ENCODE measurements at places on chromosomes 5 and 9. TPM values are rescaled to one million over a fixed set of nuclear protein-coding genes. Genes with fewer than 3 reads are reported as not detected.

Gene ABCA1
- 73.2 TPM for total RNA-seq

Gene FCN2
- not detected for total RNA-seq

Gene SLC36A2
- total RNA-seq, result not detected

Gene AMACR
- 10.1 TPM for total RNA-seq

Gene LRRC19
- not detected for total RNA-seq

Gene PCDHGA10
- 1.2 TPM for total RNA-seq

Gene SAXO1
- under 0.01 TPM for total RNA-seq

Gene SNX24
- 22.6 TPM for total RNA-seq

Gene HAND1
- not detected for total RNA-seq

Gene LCN12
- not detected for total RNA-seq

Gene PDE6A
- not detected for total RNA-seq

Gene TCERG1
- total RNA-seq, result 28.4 TPM

Gene IL5
- total RNA-seq, result not detected

Gene WDR38
- not detected for total RNA-seq

Gene ORM1
- not detected for total RNA-seq

Gene C5orf58
- not detected for total RNA-seq

Gene RANBP3L
- total RNA-seq, result not detected

Gene PCDHB3
- 0.19 TPM for total RNA-seq

Gene KIF12
- 0.38 TPM for total RNA-seq

Gene PCDHGB4
- 9.6 TPM for total RNA-seq

Gene FBXO38
- total RNA-seq, result 65.1 TPM

Gene SERF1A
- 7.0 TPM for total RNA-seq

Gene CNTNAP3
- 2.9 TPM for total RNA-seq

Gene NPR3
- 102 TPM for total RNA-seq

Gene TMC1
- total RNA-seq, result under 0.01 TPM

Gene OR1Q1
- not detected for total RNA-seq

Gene LEAP2
- total RNA-seq, result under 0.01 TPM

Gene GDA
- not detected for total RNA-seq

Gene OBP2B
- total RNA-seq, result not detected

Gene BHMT
- under 0.01 TPM for total RNA-seq

Gene GABRA6
- total RNA-seq, result not detected

Gene GABRA1
- total RNA-seq, result not detected

Gene PARP8
- total RNA-seq, result 39.5 TPM

Gene RGS7BP
- total RNA-seq, result 0.85 TPM

Gene MORN5
- total RNA-seq, result not detected

Gene TMEM252
- not detected for total RNA-seq

Gene PCDHGA9
- 2.1 TPM for total RNA-seq

Gene CMBL
- 7.7 TPM for total RNA-seq

Gene DIPK1B
- total RNA-seq, result 12.1 TPM

Gene SH3TC2
- total RNA-seq, result 4.4 TPM

Gene KIF24
- 2.7 TPM for total RNA-seq

Gene HOMER1
- total RNA-seq, result 11.3 TPM

Gene MYO10
- 104 TPM for total RNA-seq

Gene RAD23B
- 116 TPM for total RNA-seq

Gene SLC34A1
- total RNA-seq, result not detected

Gene C5orf52
- total RNA-seq, result not detected

Gene SPATA31D4
- total RNA-seq, result not detected

Gene ANKRD34B
- not detected for total RNA-seq

Gene NTRK2
- total RNA-seq, result 2.3 TPM

Gene TAF11L12
- total RNA-seq, result not detected

Gene RIGI
- total RNA-seq, result 11.3 TPM

Gene LCN9
- not detected for total RNA-seq

Gene ZNF608
- total RNA-seq, result 2.5 TPM

Gene MARCOL
- not detected for total RNA-seq

Gene LHX2
- total RNA-seq, result 0.19 TPM

Gene NOP16
- total RNA-seq, result 9.6 TPM

Gene ENTPD2
- not detected for total RNA-seq

Gene TIGD6
- 6.7 TPM for total RNA-seq
